ENCODE measurements at places on chromosomes 1 and 21. TPM values are rescaled to one million over a fixed set of nuclear protein-coding genes. Genes with fewer than 3 reads are reported as not detected.
A peak's percentile ranks its signal among the peaks of the same experiment; 100 is the strongest.

DNA sequence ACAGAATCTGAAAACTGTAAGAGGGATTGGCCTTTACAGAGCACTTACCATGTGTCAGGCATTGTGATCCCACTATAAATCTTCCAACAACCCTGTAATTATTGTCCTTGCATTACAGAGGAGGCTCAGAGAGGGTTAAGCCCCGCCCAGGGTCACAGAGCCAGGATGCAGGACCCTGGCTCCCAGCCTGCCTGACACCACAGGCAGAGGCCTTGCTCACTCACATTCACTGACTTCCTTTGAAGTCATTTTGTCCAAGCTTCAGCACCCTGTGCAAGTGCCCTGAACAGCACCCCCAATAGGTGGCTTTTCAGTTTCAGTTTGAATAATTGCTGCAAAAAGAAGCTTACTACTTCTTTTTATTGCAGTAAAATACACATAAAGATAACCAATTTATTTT lies 256.8 kb upstream of the NFIA start:
- DNase-seq: no peak

DNA sequence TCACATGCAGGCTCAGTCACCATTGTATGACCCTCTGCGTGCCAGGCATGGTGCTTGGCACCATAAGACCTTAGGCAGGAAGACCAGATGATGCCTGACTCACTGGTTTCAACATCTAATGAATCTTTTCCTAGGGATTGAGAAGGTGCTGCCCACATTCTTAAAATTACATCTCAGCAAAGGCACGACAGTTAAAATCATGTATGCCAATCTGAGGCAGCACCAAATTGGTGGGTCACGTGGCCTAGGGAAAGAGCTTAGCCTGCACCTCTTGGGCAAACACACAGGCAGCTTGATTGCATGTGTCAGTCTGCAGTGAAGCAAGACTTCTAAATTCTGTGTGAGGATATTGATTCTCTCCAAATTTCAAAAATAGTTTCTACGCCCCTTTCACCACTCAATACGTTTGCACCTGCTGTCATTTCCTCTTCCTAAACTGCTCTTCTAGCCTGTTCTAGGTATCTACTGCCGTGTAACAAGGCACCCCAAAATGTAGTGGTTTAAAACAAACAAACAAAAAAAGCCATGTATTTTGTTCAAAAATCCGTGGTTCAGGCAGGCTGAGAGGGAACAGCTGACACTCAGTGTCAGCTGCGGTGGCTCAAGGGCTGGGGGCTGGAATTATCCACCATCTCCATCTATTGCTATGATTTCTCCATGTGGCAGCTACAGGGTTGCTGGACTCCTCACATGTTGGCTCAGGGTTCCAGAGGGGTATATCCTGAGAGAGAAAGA lies 160.2 kb upstream of the FGGY start:
- DNase-seq: no peak

DNA sequence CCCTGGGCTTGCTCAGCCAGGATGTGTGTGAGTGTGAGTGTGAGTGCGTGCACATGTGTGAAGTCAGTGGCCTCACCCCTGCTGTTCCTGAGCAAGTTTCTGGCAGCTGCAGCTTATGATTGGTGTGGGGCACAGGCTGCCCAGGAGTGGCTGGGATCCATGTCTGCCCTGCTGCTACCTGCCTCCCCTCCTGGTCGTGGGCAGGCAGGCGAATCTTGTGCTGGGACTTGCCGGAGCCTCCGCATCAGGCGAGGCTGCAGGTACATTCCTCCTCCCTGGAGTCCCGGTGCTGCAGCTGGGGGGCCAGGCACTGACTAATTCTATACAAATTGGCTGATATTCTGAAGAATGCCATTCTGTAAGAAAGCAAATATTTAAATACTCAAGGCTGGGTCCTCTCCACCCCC lies 85.6 kb upstream of the WNT4 start:
- no peak for DNase-seq

DNA sequence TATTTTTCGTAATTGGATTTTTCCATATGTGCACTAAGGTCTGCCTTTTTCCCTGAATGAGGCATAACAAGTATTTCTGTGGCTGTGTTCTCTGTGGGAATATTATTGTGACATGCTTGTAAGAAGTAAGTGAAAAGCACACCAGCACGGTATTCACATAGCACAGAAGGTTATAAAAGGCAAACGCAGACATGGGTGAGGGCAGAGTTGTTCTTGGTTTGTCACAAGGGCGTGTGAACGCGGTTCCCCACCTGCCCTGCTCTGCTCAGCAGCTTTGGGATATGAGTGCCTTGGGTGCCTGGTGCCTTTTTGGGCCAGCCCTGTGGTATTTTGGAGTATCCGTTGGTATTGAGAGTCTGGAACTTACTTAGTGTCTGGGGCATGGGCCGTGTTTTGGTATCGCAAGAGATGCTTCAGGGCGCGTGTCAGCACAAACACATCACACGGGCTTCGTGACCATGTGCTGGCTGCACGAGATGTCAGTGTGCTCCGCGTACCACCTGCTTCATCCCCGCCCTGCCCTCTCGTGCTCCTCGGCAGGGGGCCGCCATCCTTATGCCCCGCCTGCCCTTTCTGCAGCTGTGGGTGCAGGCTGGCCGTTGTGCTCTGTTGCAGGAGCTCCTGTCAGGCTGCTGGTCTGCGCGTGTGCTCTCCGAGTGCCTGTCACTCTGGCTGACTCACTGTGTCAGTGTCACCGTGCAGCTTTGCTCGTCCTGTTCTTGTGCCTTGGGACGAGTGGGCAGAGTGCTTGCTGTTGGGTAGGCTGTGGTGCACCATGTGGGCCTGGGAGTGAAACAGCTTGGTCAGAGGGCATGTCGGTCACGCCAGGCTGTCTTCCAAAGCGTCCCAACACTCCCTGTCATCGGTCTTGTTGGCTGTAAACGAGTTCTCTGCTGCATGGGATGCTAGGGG lies 15.0 kb downstream of the SKI start:
- no peak for DNase-seq

DNA sequence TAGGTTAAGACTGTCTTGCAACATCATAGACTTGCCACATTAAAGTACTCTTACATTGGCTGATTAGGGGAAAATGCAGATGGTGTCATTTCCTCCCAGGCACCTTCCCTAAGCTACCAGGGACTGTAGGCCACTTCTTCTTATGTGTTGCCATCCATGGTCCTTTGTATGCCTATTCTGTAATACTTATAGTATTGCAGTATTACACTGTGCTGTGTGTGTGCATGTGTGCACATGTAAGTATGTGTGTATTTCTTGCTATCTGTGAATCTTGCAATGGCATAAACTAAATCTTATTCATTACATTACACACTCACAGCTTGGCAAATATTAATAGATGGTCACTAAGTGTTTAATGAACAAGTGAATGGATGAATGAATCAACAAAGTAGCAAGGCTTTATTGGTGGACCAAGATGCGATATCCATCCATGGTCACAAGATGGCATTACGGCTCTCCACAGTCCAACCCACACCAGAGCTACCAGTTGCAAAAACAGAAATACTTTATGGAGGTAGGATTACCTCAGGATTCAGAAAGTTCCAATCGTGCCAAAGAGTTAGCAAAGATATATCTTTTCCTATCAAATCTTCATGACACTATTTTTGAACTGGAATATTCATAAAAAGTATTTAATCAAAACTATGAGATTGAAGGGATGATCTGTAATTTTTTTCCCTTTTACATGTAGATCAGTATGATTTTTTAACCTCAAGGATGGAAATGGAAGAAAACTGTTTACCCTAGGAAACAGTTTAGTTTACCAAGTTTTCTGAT lies 160.2 kb downstream of the DENND1B start:
- no peak for DNase-seq

GRCh38 chr1:89721351-89721750 lies 88.4 kb downstream of the LRRC8C start:
- no peak for DNase-seq

DNA sequence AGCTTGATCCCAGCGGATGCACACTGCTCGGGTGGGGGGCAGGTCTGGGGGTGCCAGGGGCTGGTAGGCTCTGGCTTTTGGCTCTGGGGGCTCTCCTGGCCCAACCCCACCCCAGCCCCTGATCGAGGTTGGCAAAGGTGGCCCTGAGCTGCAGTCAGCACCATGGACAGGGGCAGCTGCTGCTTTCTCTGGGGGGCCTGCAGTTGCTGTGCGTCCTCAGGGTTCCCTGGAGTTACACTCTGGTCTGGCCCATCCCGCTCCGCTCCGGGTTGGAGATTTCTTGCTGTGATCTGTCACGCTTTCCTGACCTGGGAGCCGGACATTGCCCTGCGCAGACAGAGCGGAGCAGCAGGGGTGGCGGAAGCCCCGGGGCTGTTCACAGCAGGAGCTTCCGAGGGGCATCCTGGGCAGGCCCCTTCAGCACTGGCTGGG lies 8.0 kb upstream of the PLCH2 start:
- peak; percentile 38 for DNase-seq

GRCh38 chr1:91338501-91338900 lies 66.1 kb downstream of the HFM1 start:
- DNase-seq: no peak

DNA sequence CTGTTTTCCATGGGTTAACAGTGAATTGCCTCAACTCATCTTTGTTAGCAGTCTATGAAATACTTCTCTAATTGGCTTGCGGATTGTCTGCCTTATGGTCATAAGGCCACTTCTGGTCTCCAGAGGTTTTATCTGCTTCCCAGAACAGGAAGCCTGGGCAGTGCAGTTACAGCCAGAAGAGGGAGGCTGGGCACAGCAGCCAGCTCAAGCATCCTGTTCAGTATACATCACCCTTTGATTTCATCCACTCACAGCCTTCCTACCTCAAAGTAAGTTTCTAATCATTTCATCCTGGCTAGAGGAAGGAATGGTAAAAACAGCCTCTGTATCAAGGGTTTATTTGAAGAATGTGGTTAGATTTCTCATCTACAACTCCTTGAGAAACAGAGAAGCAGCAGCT lies 311.5 kb upstream of the DEPDC1 start:
- DNase-seq: no peak

- DNase-seq: no peak
Measured at GRCh38 chr1:45848714-45849113, 45.3 kb downstream of the MAST2 start.

IL22RA1 gene
- 1.6 TPM for total RNA-seq

CYP4A22 gene
- total RNA-seq: not detected

TRIM46 gene
- not detected for total RNA-seq

CD244 gene
- 1.5 TPM for total RNA-seq

PCNX2 gene
- 0.77 TPM for total RNA-seq

USP24 gene
- 49.7 TPM for total RNA-seq

LMX1A gene
- total RNA-seq: not detected

AIDA gene
- total RNA-seq: 64.7 TPM

All from heart right ventricle (tissue), 16 donors.